ENCODE measurements at places on chromosomes 12 and 14. TPM values are rescaled to one million over a fixed set of nuclear protein-coding genes. Genes with fewer than 3 reads are reported as not detected.

- DNase-seq: no peak
Observed at GRCh38 chr12:117363953-117364486, 2.6 kb upstream of the NOS1 start.

DNA sequence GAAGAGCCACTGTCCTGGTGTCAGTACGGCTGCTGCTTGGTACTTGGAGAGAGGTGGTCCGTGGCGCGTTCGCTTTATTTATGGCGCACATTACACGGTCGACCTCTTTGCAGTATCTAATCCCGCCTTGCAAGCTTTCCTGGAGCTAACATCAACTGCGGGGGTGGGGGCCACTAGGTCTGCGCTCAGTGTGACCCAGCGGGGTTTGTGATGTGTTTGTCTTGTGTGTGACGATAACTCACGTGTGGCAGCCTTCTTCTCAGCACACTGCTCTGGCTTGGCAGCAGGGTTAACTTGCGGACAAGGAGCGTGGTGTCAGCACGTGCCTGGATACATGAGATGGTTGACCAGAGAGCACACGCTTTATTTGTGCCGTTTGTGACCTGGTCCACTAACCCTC, 122.2 kb upstream of the RTL1 start:
- no peak for DNase-seq

DNA sequence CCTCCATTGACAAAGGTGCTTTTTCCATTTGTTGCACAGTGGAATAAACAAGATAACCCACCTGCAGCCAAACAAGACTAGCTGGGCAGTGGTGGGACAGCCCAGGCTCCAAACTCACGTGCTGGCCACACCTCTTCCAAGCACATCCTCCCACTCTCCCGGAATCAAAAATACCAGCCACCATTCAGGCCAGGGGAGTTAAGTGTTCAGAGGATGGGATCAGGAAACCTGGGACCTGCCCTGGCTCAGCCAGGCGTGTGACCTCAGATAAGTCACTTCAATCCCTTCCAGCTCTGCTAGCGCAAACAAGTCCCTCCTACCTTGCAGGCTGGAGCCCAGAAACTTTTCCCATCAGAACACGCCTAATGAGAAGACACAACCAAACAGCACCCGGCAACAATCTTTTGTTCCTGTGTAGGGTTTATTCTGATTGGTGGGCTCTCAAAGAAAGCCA, 43.3 kb downstream of the ACTN1 start:
- no peak for DNase-seq

GRCh38 chr14:36942522-36943245, 229.7 kb downstream of the SLC25A21 start:
- DNase-seq: peak; percentile 73

- DNase-seq: no peak
Observed at GRCh38 chr12:10285919-10286318, 21.8 kb upstream of the KLRD1 start.

DNA sequence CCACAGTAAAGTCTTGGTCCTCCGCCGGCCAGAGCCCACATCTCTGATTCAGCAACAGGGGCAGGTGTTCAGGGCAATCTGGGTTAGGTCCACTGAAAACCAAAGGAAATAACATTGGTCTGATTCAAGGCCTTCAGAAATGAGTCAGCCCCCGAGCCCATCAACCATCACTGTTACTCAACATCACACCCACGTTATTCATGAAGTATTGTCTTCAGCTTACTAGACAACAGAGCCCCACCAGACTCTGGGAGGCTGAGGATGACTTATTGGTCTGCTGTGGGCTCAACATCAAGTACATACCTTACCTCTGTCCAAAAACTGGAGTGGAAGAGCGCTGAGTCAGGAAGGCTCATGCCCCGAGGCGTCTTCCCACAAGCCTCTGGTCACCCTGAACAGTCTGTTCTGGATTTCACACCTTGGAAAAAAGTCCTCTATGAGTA, 97.5 kb downstream of the ZFP36L1 start:
- DNase-seq: peak; percentile 99

GRCh38 chr12:58166643-58167042, 225.3 kb downstream of the ATP23 start:
- DNase-seq: no peak

GRCh38 chr12:39157696-39158342, 252.4 kb upstream of the CPNE8 start:
- DNase-seq: no peak

- peak; percentile 4 for DNase-seq
Observed at GRCh38 chr14:22070119-22070982, 396.7 kb upstream of the OR4E1 start.

DNA sequence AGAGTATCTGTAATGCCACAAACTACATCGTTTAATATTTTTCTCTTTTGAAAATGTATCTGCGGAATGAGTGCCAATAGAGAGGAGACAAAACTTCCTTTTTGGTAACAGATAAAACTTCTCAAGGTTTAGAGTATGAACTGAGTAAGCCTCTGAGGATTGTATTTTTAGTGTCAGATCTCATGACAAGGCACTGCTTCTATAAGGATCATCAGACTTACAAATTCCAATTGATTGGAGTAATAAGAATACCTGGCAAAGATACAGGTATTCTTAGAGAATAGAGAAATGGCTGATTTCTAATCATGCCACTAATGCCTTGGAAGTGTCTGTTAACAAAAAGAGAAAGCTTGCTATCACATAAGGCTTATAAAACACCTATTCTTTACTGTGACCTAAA, 45.3 kb downstream of the SLC35F4 start:
- peak; percentile 13 for DNase-seq

- no peak for DNase-seq
Observed at GRCh38 chr12:4134448-4135263, 138.9 kb upstream of the CCND2 start.

GRCh38 chr14:45242706-45243105, 10.3 kb downstream of the MIS18BP1 start:
- peak; percentile 16 for DNase-seq

- no peak for DNase-seq
Observed at GRCh38 chr14:56137849-56138248, 19.6 kb downstream of the PELI2 start.

PLEKHG7 gene
- total RNA-seq: not detected

KLHDC1 gene
- 5.0 TPM for total RNA-seq

MIP gene
- total RNA-seq: not detected

SLC5A8 gene
- total RNA-seq: not detected

GRIP1 gene
- total RNA-seq: not detected

SOAT2 gene
- total RNA-seq: not detected

TAMALIN gene
- total RNA-seq: 5.9 TPM

Measured in GM23248 (cell line).